NCI-H2029 (cell line): ENCODE measurements at places on chromosomes 3 and 15.

DNA sequence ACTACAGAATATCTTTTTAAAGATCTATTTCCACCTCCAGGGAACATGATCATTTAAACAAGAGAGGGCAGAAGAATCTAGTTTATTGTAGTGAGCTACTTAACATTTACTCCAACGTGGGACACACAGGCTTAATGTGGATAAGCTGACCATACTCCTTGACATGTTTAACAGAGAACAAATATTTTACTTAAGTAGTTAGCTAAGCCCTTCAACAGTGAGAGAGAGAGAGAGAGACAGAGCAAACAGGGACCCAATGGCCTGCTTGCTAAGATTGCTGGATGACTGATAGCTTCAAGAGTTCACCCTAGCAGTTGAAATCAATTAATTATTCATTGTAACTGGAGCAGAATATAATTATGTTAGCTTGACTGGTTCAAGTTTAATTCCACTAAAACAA, 158.6 kb downstream of the ADAM10 start:
- no peak for DNase-seq

- no peak for DNase-seq
Measured at GRCh38 chr3:136979684-136980083, 21.9 kb downstream of the IL20RB start.

DNA sequence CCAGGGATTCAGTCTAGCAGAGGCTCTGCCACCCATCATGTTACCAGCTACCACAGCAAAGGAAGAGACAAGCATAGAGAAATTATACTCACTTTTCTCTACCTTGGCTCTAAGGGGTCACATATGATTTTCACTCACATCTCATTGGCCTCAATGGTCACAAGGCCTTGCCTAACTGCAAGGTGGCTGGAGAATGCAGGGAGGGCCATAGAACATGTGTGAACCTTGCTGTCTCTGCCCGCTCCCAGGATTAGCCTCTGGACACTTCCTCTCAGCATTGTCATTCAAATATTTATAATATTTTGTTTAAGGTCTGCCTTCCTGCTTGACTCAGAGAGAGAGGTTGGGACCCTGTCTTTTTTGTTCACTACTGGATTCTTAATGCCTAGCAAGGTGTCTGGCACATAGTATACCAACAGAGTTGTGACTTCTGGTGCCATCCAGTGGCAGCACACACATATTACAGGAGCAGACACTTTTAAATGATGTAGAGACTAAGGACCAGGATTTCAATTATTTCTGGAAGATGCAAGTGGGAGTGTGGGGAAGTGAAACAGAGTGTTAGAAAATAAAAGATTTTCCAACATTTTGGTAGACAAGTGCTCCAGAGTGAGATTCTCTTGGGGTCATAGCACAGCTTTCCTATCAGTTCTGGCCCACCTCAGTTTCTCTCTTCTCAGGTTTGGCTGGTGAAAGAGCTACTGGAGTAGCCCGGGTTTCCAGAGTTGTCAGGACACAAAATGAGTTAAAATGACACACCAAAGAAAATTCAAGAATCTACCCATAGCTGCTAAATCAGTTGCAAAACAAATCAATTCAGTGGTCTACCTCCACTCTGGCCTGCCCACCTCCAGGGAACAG, 119.0 kb upstream of the RASGRP1 start:
- DNase-seq = peak; percentile 6

- no peak for DNase-seq
Measured at GRCh38 chr3:25036633-25037032, 391.4 kb upstream of the RARB start.

- DNase-seq = no peak
Measured at GRCh38 chr3:21163956-21164355, 587.1 kb downstream of the ZNF385D start.

DNA sequence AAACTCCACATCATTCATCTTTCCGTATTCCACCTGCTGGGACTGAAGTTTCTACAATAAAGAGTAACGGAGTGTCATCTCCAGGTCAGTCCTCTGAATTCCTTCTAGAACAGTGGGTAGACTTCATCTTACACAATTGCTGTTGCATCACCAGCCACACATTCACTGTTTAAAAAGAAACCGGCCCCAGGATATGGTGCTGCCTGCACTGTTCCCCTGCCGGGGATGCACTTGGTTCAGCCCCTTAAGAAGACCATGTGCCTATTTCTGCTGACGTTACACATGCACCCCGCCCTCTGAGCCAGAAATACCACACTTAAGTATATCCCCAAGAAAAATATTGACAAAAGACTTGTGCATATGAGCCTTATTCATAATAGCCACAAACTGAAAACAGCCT, 233.4 kb downstream of the FEZF2 start:
- DNase-seq = no peak

GRCh38 chr15:101169495-101170071, 82.3 kb downstream of the CHSY1 start:
- no peak for DNase-seq

GRCh38 chr15:101539492-101539891, 50.0 kb upstream of the PCSK6 start:
- DNase-seq = no peak

- DNase-seq = no peak
Measured at GRCh38 chr15:40010686-40011085, 28.3 kb downstream of the SRP14 start.

GRCh38 chr3:58581328-58582091, 4.3 kb upstream of the FAM107A start:
- no peak for DNase-seq

DNA sequence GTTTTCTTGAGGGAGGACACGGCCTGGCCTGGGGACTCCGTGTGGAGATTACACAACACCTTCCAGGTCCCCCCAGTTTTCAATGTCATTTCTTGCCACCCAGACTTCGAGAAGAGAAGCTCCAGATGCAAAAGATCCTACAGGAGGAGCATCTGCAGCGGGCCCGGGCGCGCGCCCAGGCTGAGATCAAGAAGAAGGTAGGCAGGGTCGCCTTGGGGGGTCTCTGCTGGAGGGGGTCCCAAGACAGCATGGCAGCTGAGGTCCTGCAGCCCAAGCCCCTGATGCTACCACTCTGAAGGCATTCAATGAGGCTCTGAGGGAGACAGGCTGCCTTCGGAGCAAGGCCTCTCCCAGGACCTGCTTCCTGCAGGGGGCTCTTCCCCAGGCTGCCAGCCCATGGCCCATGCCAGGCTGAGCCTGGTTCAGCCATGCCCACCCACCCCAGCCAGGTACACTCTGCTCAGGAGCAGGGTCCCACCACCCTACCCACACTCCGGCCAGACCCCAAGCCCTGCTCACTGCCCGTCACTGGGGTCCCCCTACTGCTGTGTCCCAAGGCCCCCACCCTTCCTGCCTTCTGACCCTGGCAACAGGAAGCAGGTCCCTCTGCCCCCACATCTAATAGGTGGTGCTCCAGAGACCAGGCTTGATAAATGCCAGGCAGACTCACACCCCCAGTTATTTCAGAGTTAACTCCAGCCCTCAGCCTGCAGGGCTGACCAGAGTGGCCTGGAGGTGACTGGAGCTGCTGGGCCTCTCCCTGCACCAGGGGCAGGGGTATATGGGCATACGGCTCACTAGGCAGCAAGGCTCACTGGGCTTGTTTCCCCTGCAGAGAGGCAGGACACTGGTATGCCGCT, 40.0 kb downstream of the ZXDC start:
- DNase-seq = no peak

GRCh38 chr3:34260271-34261000, 462.0 kb downstream of the PDCD6IP start:
- DNase-seq = peak; percentile 39

GRCh38 chr3:32056559-32057290, 49.7 kb upstream of the GPD1L start:
- no peak for DNase-seq

DNA sequence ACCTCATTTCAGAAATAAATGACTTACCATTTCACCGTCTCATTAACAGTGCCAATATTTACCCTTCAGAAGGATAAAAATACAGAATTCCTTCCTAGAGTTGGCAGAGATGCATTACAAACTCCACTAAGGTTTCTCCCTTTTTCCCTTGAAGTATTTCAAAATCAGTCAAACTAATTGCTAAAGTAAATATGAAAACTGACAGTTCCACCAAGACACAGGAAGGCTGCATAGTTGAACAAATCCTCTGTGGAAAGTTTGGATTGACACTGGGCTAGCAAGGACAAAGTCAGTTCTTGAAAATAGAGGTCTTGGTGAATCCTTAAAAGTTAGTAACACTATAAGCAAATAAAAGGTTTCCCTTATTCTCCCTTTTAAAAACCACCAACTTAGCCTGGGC, 34.5 kb downstream of the DCP1A start:
- DNase-seq = no peak

GRCh38 chr3:78809966-78810365, 957.8 kb downstream of the ROBO1 start:
- no peak for DNase-seq

DNA sequence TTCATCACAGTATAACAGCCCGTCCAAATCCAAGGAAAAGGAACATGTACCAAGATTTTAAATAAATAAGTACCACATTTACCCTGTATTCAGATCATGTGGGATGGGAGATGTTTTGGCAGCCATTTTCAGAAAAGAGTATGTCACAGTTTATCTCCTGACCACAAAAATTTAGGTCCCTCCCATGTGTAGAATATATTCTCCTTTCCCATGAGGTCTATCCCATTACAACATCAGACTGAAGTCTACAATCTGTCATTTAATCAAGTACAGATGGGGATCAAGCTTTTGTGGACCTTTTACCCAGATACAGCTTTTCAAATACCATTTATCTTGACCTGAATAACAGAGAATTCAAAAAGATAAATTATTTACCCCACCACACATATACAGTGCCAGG, 444.5 kb downstream of the PLOD2 start:
- DNase-seq = no peak

DNA sequence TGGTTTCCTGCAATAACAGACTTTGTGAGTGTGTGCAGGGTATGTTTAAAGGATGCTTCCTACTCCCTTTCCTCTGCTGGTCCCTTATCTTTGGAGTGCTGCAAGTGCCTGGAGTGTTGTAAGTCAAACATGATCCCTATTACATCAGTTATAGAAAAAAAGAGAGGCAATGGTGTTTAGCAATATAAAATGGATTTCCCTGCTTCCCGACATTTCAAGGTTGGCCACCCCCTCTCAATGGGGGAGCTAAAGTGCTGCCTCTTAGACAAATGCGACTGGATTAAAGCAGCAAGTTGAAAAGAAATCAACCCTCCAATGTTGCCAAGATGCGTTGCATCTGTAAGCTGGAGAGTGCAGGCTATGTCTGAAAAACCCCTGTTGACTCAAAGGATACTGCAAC, 203.1 kb upstream of the WNT5A start:
- DNase-seq = no peak

GRCh38 chr15:55240125-55240760, 43.5 kb upstream of the RSL24D1 start:
- DNase-seq = no peak

- DNase-seq = no peak
Measured at GRCh38 chr3:109642025-109642424, 304.7 kb upstream of the DPPA4 start.

DNA sequence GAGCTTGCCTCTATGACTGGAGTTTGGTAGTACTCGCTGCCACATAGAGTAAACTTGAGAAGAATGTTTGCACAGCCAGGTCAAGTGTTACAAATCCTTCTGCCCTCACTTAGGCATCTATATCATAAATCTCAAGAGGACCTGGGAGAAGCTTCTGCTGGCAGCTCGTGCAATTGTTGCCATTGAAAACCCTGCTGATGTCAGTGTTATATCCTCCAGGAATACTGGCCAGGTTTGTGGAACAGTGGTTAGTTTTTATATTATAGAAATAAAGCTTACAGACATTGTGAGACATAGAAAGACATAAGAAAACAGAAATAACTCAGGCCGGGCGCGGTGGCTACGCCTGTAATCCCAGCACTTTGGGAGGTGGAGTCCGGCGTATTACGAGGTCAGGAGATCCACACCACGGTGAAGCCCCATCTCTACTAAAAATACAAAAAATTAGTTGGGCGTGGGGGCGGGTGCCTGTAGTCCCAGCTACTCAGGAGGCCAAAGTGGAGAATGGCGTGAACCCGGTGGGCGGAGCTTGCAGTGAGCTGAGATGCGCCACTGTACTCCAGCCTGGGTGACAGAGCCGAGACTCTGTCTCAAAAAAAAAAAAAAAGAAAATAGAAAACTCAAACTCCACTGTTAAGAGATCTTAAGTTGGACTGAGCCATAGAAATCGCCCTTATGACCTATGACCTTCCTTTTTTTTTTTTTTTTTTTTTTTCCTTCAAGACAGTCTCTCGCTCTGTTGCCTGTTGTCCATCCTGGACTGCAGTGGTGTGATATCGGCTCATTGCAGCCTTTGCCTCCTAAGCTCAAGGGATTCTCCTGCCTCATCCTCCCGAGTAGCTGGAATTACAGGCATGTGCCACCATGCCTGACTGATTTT, 2.2 kb downstream of the RPSA start:
- no peak for DNase-seq

DNA sequence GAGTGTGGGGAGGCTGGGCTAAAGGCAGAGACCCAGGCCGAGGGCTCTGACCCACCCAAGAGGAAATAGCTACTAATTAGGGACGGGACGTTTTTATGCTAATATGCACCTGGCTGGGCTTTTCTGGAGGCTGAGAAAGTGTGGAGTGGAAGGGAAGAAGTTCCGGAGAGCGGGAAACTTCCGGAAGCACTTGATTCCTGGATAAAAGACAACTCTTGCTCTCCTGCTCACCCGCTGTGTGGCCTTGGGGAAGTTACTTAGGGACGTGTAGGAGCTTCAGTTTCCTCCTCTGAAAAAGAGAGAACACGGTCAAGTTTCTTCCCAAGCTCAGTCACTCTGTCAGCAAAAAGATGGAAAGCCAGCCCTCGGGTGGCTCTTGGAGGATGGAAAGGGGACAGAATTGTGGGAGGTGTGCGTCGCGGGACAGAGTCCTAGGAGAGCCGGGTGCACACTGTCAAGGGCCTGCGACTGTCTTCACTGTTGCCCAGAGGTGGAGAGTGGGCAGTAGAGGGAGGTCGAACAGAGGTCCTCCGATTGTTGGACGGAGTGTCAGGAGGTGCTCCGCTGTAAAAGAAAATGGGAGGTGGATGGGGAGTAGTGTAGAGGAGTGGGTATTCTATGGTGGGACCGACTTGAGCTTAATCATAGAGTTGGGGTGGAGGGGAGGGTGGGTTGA, 43.2 kb downstream of the EPHB3 start:
- DNase-seq = no peak

GRCh38 chr3:131543714-131544113, 40.9 kb upstream of the MRPL3 start:
- no peak for DNase-seq

DNA sequence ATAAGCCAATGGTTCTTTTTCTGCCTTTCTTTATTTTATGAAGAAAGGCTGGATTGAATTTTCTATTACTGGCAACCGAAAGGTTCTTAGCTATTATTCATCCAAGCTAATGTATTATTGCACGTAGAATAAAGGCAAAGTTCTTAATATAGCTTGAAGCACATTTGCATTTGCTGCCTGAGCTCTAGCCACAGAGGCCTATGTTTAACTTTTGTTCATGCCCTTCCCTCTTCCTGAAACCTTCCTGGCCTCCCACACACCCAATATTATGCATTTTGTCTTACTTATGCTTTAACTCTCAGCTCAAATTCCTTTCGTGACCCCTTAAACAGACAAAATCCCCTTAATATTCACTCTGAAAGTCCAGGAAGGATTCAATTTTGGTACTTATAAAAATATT, 71.0 kb upstream of the ZNF280D start:
- DNase-seq = no peak
